GM20000 (cell line): ENCODE measurements at places on chromosomes 4 and X.
A peak's percentile ranks its signal among the peaks of the same experiment; 100 is the strongest.

GRCh38 chr4:156516698-156517097 lies 454.9 kb downstream of the PDGFC start:
- DNase-seq, result no peak

DNA sequence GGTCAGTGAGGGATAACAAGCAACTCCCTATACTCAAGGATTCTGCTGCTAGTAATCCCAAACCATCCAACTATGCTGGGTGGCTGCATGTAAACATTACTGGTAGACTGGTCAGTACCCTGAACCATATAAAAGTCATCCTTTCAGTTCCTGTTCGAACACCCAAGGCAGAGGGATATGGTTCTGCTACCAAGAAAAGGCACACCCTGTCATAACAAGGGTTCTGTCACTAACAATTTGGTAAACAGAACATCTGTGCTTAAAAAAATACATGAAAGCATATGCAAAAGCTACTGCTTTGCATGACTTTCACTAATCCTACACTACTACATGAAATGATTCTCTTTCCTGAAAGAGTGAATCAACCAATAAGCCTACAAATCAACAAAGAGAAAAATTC lies 76.8 kb upstream of the MCF2 start:
- no peak for DNase-seq

DNA sequence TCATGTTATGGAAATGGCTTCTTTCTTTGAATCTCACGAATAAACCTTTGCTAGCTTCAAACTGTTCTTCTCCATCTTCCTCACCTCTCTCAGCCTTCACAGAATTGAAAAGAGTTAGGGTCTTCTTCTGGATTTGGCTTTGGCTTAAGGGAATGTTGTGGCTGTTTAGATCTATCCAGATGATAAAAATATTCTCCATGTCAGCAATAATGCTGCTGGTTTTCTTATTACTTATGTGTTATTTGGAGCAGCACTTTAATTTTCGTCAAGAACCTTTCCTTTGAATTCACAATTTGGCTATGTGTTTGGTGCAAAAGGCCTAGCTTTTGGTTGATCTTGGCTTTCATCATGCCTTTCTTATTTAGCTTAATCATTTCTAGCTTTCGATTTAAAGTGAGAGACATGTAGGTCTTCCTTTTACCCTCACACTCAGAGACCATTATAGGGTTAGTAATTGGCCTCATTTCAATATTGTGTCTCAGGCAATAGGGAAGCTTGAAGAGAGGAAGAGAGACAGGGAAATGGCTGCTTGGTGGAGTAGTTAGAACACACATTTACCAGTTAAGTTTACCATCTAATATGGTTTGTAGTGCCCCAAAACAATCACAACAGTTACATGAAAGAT lies 5.1 kb upstream of the ADAM29 start:
- no peak for DNase-seq

DNA sequence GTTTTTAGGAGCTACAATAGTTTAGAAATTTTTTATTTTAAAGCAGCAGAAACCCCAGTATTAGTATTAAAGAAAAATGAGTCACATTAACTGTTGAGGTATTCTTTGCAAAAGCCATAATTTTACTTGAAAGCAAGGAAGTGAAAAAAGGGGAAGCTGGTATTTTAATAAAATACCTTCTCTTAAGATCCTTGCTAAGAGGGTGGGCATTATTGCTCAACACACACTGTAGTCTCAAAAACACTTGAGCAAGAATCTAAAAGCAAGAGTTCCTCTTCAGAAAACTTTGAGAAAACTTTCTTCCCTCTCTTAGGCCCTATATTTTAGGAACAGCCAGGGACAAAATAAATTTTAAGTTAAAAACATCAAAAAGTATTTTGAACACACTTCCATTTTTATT lies 259.4 kb upstream of the DIAPH2 start:
- DNase-seq, result no peak

DNA sequence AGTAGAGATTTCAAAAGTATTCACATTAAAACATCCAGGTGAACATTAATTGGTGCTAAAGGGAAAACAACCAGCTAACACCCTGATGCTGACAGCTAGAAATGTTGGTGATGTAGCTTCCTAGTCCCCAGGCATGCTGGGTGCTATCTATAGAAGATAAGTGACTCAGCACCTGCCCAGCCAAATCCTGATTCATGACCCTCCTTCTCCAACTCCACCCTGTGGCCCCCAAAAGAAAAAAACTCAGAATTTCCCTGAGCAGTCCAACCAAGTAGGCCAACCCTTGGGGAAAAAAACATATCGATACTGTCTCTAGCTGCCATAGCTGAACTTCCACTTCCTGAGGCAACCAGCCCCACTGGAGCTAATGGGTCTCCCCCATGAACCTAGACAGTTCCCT lies 197.6 kb upstream of the KLF3 start:
- DNase-seq, result no peak

DNA sequence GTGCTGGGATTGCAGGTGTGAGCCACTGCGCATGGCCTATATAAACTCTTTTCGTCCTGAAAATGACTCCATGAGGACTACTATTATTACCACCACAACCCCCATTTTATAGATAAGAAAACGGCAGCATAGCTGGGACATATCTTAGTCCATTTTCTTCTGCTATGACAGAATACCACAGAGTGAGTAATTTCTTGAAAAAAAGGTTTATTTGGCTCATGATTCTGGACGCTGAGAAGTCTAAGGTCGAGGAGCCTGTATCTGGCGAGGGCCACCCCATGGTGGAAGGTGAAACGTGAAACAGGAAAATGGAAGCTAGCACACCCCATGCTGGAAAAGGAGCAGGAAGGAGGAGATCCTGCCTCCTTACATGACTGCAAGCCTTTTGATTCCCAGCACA lies 68.9 kb downstream of the SMIM20 start:
- no peak for DNase-seq

GRCh38 chrX:47634871-47635575 lies 5.3 kb upstream of the CFP start:
- no peak for DNase-seq

GRCh38 chr4:177555007-177555574 lies 112.9 kb upstream of the AGA start:
- DNase-seq, result peak; percentile 34

DNA sequence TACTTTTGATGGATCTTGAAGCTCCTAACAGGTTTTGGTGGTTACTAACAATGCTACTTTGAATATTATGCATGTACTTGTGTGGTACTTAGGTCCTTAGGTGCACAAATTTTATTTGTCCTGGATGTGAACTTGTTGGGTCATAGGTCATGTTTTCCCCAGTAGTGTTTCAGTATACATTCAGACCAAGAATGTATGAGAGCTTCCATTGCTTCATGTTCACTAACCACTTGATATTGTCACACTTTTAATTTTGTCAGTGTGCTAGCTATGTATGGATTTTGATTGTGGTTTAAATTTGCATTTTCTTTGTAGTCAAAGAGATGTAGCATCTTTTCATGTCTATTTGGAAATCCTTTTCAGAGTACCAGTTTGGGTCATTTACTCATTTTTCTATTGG lies 32.2 kb downstream of the CLCN3 start:
- DNase-seq, result no peak

DNA sequence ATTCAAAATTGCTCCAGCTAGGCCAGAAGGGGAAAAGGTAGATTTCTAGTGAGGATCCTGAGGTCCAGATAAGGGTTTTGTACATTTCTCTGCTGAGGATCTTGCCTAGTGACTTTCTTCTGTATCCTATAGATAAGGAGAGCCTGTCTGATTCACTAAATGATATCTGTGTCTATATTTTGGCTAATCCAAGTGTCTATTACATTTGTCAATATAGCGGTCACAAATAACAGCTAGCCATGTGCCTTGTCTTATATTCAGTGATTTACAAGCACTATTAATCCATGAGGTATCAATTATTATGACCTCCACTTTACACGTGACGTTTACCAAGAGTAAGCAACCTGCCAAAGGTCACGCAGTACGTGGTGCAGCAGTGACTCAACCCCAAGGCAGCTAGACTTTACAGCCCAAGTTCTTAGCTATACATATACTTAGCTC lies 41.6 kb downstream of the TMEM165 start:
- no peak for DNase-seq
